ENCODE measurements at places on chromosomes 6 and 20.

DNA sequence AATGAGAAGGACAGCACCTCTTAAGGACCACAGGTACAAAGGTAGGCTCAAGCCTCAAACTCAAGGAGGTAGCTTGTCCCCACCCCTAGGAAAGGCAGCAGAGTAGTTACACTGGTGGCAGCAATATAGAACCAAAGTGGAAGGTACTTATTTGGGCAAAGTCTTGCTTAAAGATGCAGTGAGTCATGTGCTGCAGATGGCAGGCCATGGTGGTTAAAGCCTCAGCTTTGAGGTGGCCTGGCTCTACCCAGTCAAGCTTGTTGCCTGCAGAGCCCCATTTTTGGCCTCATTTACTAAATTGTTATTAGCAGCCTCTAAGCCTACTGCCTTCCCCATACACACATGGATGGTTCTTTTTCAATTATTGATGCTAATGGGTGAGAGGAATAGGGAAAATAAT, 146.0 kb downstream of the ELOVL4 start:
- DNase-seq, result no peak

GRCh38 chr6:132161283-132161682, 210.1 kb upstream of the CCN2 start:
- DNase-seq, result no peak

- DNase-seq, result no peak
Measured at GRCh38 chr20:31559704-31560093, 45.4 kb upstream of the ID1 start.

DNA sequence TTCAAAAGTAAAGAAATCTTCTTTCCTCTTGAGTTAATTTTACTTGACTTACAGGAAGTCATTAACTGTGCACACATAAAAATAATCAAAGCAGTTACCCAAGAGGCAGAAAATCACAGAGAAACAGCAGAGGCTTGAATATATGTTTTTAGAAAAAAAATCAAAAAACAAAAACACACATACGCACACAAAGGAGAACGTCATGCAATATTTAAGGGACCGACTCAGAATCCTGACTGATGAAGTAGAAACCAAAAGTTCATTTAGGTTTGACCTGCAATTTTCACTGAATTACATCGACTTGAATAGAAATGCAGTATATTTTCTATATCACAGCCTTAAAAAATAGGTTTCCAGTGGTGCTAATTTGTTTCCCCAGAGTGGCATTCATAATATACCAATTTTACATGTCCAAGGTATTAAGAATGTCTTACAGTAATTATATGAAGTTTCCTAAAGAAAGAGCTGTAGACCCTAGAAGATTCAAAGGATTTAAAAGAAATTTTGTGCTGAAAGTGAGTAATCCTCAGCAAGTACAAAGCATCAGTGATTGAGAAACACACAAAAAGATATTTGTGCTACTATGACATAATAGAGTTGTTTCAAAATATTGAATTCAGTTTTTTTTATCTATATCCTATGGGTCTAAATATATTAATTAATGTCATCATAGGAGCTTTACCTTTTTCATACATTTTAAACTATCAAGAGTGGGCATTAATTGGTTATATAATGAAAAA, 358.5 kb upstream of the RUNX2 start:
- no peak for DNase-seq

GRCh38 chr6:146543940-146544615, 445 bp downstream of the RAB32 start:
- DNase-seq, result no peak

- no peak for DNase-seq
Measured at GRCh38 chr6:100176311-100176950, 182.4 kb upstream of the MCHR2 start.

- DNase-seq, result peak; percentile 33
Measured at GRCh38 chr6:26311385-26312095, 53.5 kb upstream of the BTN3A2 start.

- no peak for DNase-seq
Measured at GRCh38 chr20:44345147-44345546, 8.3 kb downstream of the R3HDML start.

DNA sequence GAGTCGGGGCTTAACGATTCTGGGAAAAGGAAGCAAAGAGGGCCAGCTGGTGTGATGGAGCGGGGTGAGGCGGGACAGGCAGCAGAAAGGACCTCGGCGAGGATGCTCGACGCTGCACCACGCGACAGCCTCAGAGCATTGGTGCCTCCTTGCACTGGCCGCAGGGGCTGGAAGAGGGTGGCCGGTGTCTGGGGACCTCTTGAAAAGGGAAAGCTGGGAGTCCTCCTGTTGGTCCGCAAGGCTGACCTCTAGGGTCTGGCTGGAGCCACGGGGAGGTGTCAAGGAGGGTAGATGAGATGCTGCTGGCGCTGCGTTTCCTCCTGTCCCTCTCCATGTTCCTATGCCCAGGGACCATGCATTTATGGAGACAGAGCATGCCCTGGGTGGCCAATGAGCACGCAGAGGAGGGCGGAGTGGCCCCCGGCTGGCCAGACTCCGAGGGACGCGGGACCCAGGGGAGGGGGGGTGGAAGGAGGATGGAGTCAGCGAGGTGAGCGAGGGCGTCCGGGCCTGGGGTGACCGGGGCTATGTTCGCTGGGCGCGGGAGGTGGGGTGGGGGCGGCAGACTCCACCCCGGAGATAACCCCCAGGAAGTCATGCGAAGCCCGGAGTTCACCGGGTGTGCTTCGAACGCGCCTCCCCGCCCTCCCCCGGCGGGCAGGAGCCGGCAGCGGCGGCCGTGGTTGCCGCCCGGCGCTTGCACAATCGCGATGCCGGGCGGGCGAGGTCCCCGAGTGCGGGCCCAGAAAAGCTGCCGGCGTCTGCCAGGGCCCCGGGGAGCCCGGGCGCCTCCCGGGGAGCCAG, at the start of gene CYP24A1:
CYP24A1 (minus strand) TSS at position 334 of the 804 bp plus-strand sequence. CDS start 407 bp downstream, outside the sequence.
- DNase-seq, result no peak

DNA sequence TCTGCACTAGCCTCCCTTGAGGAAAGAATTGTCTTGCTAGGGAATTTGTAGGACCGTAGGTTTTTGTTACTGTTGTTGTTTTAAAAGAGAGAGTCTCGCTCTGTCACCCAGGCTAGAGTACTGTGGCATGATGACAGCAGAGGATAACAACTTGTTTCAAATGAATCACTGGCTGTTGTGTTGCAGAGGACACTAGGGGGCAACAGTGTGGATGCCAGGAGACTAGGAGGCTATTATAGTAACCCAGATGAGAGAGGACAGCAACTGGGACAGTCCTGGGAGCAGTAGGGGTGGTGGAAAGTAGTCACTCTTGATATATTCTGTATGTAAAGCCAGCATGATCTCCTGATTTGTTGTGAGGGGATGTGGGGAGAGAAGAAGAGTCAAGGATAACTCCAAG, 41.8 kb upstream of the LAMA4 start:
- DNase-seq, result no peak

- no peak for DNase-seq
Measured at GRCh38 chr6:115668211-115668610, 392.5 kb downstream of the FRK start.

GRCh38 chr6:64672651-64673050, 1034.4 kb downstream of the EYS start:
- no peak for DNase-seq

DNA sequence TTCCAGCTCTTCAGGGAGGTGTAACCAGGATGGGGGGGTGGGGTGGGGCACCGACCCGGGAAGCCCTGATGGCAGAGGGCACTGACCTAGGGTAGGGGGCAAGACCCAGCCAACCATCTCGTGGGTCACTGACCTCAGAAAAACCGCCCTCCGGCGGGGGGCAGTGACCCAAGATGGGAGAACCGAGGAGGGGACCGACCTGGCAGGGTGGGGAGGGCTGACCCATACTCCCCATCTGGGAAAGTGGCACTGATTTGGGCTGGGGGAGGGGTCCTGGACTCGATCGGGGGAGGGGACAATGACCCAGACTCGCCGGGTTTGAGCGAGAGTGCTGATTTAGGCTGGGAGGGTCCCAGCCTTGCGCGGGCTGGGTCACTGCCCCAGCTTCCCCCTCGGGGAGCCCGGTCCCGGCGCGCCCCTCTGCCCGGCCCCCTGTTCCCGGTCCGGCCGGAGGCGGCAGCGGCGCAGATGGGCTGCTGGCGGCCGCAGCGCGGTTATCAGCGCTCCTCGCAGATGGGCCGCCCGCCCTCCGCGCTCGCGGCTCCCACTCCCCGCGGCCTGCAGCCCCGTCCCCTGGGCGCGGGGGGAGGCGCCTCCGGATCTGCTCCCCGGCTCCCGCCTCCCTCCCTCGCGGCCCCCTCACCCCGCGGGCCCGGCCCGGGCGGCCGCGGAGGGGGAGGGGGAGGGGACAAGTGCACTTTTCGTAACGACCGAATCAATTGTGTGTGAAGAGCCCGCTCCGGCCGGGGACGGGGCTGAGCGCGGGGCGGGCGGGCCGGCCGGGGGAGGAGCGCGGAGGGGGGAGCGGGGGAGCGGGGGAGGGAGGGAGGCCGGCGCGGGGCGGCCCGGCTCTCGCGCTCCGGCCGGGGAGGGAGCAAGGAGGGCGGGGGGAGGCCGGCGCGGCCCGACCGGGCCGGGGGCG, 2.2 kb downstream of the NOL4L start:
- DNase-seq, result no peak

- no peak for DNase-seq
Measured at GRCh38 chr6:168265394-168265793, 54.2 kb downstream of the DACT2 start.

DNA sequence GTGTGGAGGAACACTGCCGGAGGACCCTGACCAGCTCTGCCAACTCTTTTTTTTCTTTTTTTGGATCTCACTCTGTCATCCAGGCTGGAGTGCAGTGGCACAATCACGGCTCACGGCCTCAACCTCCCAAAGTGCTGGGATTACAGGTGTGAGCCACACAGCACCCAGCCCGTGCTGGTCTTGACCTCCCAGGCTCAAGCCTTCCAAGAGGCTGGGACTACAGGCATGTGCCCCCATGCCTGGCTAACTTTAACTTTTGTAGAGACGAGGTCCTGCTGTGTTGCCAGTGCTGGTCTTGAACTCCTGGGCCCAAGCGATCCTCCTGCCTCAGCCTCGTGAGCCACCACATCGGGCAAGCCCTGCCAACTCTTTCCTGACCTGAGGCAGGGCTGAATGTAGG, 11.2 kb downstream of the GCNT2 start:
- no peak for DNase-seq

GRCh38 chr6:67591910-67592309, 1043.2 kb upstream of the ADGRB3 start:
- no peak for DNase-seq

Data from cerebellar nuclear complex (tissue), 1 donor.